NCI-H82 (cell line): ENCODE measurements at places on chromosomes 11 and 22.

DNA sequence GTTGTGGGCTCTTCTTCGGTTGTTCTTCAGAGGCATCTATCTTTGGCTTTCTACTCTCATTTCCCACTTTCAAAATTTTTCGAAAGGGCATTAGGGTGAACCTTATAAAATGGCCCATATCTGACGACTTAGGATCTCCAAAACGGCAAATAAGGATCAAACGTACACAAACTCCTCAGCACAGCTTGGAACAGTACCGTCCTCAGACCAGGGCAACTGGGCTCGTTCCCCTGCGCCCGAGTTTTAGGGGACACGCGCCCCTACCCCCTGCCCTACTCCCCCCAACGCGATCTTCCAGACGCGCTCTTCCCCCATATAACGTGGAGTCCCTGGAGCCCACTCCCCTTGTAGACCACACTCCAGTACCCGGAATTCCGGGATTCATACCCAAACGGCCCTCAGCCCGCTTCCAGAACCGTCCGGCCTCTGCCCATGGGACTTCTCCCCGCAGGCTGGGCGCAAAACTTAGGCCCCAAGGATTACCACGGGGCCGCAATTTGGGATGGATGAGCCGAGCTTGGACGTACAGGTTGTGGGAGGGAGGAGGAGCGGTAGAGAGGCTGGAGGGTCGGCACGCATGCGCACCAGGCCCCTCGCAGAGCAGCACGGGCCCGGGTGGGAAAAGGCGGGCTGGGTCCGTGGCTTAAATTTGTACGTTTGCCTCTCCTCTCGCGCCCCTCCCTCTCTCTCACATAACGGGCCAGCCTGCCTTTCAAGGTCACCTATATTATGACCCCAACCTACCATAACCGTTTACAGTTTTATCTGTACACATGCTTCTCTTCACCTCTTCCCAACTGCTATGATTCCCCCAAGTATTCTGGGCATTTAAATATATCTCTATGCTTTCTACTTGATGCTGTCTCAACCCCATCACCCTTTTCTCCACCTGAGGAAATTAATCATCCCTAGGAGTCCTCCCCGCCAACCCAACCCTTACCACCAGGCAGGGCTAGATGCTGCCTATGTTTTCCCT, 3.4 kb downstream of the CCDC89 start:
- DNase-seq = no peak

DNA sequence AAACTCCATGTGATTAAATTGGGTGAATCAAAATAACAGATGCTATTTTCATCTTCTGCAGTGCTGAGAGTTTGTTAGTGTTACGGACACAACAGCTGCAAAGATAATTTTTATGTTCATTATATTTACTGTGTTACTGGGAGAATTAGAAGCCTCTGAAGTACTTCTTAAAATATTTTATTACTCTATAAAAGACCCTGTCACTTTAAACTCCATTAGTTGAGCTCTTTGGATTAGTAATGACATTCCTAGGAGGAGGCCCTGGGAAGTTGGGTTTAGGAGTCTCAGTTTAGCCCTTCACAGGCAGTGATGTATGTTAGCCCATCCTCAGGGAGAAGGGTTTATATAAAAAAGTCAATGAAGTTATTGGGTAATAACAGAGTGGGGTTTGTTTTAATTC, 596.7 kb downstream of the JRKL start:
- DNase-seq = no peak

GRCh38 chr11:111098091-111098490, 147.4 kb upstream of the POU2AF2 start:
- DNase-seq = no peak

DNA sequence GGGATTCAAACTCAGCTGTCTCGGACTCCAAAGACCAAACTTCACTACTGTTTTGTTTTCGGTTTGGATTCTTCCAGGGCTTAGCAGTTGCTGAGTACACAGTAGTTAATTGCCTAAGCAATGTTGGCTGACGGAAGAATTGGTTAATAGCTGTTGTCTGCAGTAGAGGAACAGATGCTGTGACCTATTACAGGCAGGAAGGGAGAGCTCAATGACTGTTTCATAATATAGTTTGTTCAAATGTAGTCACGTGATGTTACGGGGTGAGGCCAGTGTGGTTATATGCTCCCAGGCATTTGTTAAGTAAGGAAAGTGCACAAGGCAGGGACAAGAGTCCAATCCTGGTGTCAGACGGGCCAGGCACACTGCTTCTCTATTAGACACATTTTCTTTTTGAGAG, 222.6 kb upstream of the CCDC90B start:
- DNase-seq = peak; percentile 17

DNA sequence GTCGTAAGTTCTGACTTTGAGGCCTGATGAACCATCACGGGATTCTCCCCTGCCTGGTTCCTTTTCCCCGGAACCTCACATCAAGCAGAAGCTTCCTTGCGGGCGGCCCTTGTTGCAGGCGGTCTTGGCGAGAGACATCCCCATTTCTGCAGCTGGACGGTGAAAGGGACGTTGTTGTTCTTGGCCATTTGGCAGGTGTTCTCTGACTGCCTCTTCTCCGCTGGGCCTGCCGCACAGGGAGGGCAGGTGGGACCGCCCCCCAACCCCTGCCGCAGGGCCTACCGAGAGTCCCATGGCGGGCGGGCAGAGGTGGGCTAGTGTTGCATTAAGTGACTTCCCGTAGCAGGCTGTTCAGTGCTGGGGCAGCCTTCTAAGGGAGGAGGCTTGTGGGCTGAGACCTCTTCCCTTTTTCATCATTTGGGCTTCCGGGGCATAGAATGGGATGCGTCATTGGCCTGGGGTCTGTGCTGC, 26.9 kb upstream of the GRAMD4 start:
- DNase-seq = no peak

GRCh38 chr11:3104961-3105790, 48.0 kb upstream of the CARS1 start:
- no peak for DNase-seq

GRCh38 chr22:35312198-35313059, 12.7 kb downstream of the TOM1 start:
- DNase-seq = no peak

DNA sequence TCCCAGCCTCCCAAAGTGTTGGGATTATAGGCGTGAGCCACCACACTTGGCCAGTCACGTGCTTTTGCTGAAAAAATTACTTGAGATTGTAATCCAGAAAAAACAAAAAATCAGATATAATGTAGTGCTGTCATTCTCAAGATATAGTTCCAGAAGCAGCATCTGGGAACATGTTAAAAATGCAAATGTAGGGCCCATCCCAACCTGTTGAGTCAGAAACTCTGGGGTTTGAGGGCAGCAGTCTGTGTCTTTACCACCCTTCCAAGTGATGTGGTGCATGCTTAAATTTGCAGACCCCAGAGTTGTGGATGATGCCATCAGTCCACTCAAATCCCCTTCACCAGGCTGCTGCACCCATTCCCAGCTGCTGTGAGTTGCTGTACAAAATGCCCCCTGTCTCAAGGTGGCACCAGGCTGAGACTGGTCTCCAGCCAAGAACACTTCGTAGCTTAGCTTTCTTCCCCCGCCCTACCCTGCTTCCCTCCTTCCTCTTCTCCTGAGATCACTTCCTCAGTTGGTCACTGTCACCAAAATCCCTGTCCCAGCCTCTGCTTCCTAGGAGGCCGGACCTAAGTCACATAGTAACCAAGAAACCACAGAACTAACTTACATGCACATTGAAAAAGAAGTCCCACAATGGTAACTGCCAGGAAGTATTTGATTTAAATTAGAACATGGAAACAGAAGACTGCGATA, 18.2 kb upstream of the ARRB1 start:
- DNase-seq = no peak

GRCh38 chr11:4385978-4386740, 7.3 kb downstream of the TRIM21 start:
- no peak for DNase-seq
